Neuronal stem cell (in vitro differentiated cells): ENCODE measurements at places on chromosomes 11 and 22.

GRCh38 chr11:120340529-120340928 is 4.3 kb downstream of the ARHGEF12 start:
- peaks cover 13% of the 10 kb centered on the region for H3K4me1 ChIP-seq
- H3K4me3 ChIP-seq: no peak overlapping the region
- DNase-seq: no peak
- H3K36me3 ChIP-seq: no peaks in the 10 kb centered on the region
- no peaks in the 10 kb centered on the region for H3K27me3 ChIP-seq

- no peak overlapping the region for H3K27ac ChIP-seq
- DNase-seq: no peak
- H3K27me3 ChIP-seq: no peaks in the 10 kb centered on the region
- no peak overlapping the region for H3K4me3 ChIP-seq
Measured at GRCh38 chr22:27220339-27220738, 563.0 kb downstream of the MIAT start.

GRCh38 chr11:124801636-124802312 is 1.6 kb upstream of the MSANTD2 start:
- no peak overlapping the region for H3K27ac ChIP-seq
- H3K4me1 ChIP-seq: peaks cover 12% of the 10 kb centered on the region
- DNase-seq: no peak
- no peaks in the 10 kb centered on the region for H3K27me3 ChIP-seq

DNA sequence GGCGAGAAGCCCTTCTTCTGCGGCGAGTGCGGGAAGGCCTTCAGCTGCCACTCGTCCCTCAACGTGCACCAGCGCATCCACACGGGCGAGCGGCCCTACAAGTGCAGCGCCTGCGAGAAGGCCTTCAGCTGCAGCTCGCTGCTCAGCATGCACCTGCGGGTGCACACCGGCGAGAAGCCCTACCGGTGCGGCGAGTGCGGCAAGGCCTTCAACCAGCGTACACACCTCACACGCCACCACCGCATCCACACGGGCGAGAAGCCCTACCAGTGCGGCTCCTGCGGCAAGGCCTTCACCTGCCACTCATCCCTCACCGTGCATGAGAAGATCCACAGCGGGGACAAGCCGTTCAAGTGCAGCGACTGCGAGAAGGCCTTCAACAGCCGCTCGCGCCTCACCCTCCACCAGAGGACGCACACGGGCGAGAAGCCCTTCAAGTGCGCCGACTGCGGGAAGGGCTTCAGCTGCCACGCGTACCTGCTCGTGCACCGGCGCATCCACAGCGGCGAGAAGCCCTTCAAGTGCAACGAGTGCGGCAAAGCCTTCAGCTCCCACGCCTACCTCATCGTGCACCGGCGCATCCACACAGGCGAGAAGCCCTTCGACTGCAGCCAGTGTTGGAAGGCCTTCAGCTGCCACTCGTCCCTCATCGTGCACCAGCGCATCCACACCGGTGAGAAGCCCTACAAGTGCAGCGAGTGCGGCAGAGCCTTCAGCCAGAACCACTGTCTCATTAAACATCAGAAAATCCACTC is 12.2 kb downstream of the ZNF74 start:
- peaks cover 34% of the 10 kb centered on the region for H3K36me3 ChIP-seq
- H3K27me3 ChIP-seq: no peaks in the 10 kb centered on the region
- DNase-seq: no peak
- H3K27ac ChIP-seq: no peak overlapping the region

DNA sequence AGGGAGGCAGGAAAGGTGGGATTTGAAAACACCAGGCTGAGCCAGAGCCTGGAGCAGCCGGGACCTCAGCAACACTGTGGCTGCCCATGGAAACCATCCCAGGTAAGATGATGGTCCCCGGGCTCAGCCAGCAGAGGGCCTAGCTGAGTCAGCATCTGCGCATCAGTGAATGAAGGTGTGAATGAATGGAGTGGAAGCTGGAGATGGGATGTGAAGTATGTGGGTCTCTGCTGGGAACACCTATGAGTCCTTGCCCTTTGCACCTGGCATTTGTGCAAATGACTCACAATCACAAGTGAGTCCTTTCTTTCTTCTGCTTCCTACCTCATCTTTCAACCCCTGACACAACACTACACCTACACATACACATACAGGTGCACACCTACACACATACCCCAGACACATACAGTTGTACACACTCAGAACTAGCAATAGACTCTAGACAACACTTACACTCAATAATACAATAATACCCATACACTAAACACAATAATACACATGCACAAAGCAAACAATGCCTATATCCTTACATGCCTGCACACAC is 62.8 kb upstream of the PRDM11 start:
- H3K36me3 ChIP-seq: no peaks in the 10 kb centered on the region
- DNase-seq: no peak
- H3K4me1 ChIP-seq: peaks cover 42% of the 10 kb centered on the region
- H3K27me3 ChIP-seq: no peaks in the 10 kb centered on the region
- H3K4me3 ChIP-seq: no peak overlapping the region

GRCh38 chr11:75383246-75383645 is 16.1 kb upstream of the RPS3 start:
- H3K4me1 ChIP-seq: peaks cover under 1% of the 10 kb centered on the region
- H3K36me3 ChIP-seq: no peaks in the 10 kb centered on the region
- no peak overlapping the region for H3K4me3 ChIP-seq
- no peak for DNase-seq
- no peak overlapping the region for H3K27ac ChIP-seq

DNA sequence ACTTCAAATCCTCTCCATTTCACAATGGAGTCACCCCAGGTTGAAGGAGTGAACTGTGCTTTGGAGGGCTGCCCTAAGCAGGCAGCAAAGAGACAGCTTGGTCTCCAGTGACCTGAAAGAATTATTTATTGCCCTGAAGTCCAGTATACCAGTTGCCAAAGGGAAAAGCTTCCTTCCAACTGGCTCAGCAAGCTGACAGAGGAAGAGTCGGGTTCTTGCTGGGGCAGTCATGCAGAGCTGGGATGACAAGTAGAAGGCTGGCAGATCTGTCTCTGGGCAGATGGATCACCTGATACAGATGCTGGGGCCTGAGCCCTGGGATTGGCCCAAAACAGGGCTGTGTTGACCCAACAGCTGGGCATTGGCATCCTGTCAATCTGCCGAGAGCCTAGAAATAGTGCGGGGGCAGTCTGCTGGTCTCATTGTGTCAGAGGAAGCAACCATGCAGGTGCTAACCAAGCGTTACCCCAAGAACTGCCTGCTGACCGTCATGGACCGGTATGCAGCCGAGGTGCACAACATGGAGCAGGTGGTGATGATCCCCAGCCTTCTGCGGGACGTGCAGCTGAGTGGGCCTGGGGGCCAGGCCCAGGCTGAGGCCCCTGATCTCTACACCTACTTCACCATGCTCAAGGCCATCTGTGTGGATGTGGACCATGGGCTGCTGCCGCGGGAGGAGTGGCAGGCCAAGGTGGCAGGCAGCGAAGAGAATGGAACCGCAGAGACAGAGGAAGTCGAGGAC is at the start of gene THRSP:
TSS of gene THRSP (plus strand) at position 422 of the 742 bp plus-strand sequence. CDS start at position 443, 21 bp downstream.
- H3K4me1 ChIP-seq: no peaks in the 10 kb centered on the region
- no peak within 1 kb of the TSS for H3K27ac ChIP-seq
- DNase-seq: no peak
- H3K4me3 ChIP-seq: no peak within 1 kb of the TSS

DNA sequence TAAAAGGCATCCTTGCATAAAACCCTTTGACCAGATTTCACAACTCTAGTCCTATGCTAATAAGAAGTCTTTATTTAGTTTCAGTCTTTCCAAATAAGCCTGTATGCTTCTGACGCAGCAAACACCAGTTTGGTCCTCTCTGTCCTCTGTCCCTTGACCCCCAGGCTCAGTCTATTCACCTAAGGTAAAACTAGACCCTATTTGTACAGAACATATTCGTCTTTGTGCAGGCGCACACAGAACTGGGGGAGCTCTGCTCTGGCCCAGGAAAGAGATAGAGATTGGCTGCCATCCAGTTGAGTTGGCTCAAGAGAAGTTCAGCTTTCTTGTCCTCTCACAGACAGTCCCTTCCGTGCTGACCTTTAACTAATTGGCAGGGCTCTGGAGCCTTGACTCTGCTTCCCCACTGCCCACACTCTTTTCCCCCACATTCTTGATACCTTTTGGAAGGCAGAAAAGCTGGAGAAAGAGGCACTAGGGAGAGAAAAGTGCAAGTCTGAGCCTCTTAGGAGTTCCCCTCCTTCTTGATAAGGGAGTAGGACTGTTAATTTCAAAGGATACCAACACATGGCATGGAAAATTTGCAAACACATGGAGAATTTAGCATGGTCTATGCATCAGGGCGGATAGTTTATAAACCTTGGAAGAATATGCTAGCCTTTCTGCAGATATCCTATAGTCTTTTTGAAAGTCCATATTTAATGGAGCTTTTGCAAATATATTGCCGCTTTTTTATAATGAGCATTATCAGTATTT is 21.2 kb upstream of the PSMA1 start:
- H3K27me3 ChIP-seq: no peaks in the 10 kb centered on the region
- peaks cover 6% of the 10 kb centered on the region for H3K4me1 ChIP-seq
- H3K36me3 ChIP-seq: no peaks in the 10 kb centered on the region
- DNase-seq: no peak
- H3K27ac ChIP-seq: no peak overlapping the region
